ENCODE measurements at places on chromosomes 12 and 14.

- DNase-seq = no peak
These were observed 82.1 kb downstream of the MIPOL1 start for GRCh38 chr14:37279818-37280217.

- DNase-seq = no peak
These were observed 32.3 kb upstream of the TBC1D30 start for GRCh38 chr12:64792128-64792527.

DNA sequence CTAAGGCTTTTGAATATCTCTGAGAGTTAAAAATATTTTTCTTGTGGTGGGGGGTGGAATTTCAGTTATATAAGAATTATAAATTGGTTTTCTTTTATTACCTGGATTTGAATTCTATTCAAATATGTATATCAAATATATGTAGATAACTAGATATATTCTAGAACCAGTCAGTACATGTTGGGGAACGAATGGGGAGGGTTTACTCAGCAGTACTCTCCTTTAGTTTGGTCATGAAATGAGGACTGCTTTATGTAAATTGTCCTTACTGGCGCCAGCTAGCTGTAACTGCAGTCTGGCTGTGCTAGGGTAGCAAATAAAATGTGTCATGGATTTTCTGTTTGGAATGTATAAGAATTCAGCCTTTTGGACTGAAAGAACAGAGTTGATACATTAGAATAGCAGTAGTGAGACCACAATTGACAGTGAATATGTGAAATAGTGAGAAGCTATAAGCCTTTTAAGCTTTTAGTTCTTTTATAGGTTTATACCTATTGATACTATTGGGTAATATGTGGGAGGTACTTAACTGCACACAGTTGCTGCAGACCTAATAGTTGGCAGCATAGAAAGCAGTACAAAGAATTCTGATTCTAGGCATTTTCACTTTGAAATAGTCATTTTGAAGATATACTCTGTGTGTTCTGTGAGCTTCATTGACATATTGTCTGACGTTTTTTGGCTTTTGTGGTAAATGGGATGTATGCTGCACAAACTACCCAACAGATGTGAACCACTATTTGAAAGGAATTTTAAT, 29.0 kb downstream of the ATF7IP start:
- peak; percentile 85 for DNase-seq

- DNase-seq = no peak
These were observed 225.6 kb downstream of the PPM1H start for GRCh38 chr12:62709311-62709710.

- no peak for DNase-seq
These were observed 63.1 kb downstream of the A2M start for GRCh38 chr12:9052610-9053009.

DNA sequence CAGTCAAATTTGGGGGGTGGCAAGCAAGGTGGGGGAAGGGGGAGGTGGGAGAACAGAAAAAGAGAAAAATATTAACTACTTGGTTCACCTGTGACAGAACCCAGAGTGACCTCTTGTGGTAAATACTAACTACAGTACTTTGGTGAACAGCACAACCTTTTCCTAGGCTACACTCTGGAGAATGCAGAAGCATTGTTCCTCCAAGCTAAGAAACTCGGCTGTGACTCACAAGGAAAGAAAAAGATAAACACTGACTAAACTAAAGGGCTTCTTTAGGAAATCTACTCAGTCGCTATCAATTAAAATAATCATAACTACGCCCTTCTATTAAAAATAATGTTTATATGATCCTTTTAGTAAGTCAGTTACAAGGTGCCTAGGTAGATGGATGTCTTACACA, 5.4 kb downstream of the KCNH5 start:
- DNase-seq = peak; percentile 63

DNA sequence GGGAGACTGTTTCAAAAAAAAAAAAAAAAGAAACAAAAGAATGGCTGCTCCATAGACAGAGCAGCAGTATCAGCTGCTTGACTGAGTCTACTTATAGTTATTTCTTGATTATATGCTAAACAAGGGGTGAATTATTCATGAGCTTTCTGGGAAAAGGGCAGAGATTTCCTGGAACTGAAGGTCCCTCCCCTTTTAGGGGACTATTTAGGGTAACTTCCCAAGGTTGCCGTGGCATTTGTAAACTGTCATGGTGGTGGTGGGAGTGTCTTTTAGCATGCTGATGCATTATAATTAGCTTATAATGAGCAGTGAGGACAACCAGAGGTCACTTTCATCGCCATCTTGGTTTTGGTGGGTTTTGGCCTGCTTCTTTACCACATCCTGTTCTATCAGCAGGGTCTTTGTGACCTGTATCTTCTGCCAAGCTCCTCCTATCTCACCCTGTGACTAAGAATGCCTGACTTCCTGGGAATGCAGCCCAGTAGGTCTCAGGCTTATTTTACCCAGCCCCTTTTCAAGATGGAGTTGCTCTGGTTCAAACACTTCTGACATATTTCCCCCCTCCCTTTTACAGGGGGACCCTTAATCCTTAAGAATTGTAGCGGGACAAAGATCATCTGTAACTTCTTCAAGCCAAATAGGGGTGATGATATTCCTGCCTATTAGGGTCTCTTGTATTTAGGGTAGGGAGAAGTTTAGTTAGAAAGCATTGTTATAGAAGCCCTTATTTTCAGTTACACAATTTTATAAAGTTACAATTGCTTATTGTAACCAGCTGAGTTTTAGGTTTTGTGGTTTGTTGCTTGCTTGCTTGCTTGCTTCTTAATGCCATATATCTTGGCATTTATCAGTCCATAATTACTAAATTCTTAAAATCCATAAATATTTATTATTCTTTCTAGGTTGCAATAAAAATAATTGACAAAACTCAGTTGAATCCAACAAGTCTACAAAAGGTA, 42.5 kb downstream of the MARK3 start:
- DNase-seq = peak; percentile 19

GRCh38 chr14:88490168-88490567, 64.6 kb downstream of the PTPN21 start:
- DNase-seq = no peak

- DNase-seq = no peak
These were observed 389.1 kb downstream of the GRIN2B start for GRCh38 chr12:13592063-13592942.
